Endothelial cell (in vitro differentiated cells): ENCODE measurements at places on chromosomes 5 and 9. TPM values are rescaled to one million over a fixed set of nuclear protein-coding genes. Genes with fewer than 3 reads are reported as not detected.

- peaks cover 3% of the 10 kb centered on the region for H3K4me1 ChIP-seq
- no peak overlapping the region for H3K27ac ChIP-seq
- H3K36me3 ChIP-seq, result no peaks in the 10 kb centered on the region
- no peak overlapping the region for H3K4me3 ChIP-seq
- H3K27me3 ChIP-seq, result no peaks in the 10 kb centered on the region
- no peak for DNase-seq
Observed at GRCh38 chr5:168608386-168608785, 29.2 kb upstream of the PANK3 start.

DNA sequence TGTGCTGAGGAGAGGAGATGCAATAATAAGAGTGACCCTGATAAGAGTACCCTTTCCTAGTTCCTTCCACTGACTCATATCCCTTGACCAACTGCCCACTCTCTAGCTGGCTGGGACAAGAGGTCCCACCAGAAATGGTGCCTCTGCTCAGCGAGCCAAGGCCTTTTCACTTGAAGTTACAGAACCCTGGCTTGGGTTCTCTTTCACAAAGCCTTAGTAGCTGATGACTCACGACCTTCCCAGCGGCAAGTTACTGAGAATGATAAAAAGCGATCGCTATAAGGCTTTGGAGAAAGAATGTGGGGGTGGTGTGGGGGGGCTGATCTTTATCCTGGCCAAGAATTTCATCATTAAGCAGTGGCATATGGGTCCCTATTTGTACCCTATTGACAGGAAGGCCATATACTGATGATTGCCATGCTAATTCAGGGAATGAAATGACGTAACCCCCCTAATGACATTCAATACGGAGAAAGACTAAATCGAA lies 90.3 kb downstream of the FBXO38 start:
- H3K36me3 ChIP-seq, result no peaks in the 10 kb centered on the region
- H3K4me1 ChIP-seq, result no peaks in the 10 kb centered on the region
- H3K27ac ChIP-seq, result no peak overlapping the region
- DNase-seq, result no peak
- no peaks in the 10 kb centered on the region for H3K27me3 ChIP-seq

GRCh38 chr5:155211764-155212163 lies 198.2 kb downstream of the KIF4B start:
- no peak overlapping the region for H3K27ac ChIP-seq
- H3K4me3 ChIP-seq, result no peak overlapping the region
- no peak for DNase-seq
- no peaks in the 10 kb centered on the region for H3K27me3 ChIP-seq

DNA sequence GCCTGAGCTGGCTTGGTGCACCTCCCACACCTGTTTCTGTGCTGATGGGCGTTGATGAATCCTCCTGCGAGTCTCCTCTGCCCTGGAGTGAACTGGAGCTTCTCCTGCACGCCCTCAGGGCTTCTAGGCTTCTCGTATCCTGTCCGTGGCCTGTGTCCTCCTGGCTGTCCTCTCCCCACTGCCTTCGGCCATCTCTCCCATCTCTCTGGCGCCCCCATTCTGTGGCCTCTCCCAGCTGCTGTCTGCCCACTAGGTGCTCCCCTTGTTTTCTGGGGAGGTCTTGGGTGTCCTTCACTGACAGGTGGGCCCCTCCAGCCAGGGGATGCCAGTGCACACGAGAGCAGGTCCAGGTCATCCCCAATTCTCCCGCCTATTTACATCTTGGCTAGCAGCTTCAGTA lies 28.8 kb downstream of the AHRR start:
- peaks cover 27% of the 10 kb centered on the region for H3K4me1 ChIP-seq
- H3K36me3 ChIP-seq, result peaks cover 3% of the 10 kb centered on the region
- H3K27ac ChIP-seq, result no peak overlapping the region

- no peak overlapping the region for H3K27ac ChIP-seq
- no peaks in the 10 kb centered on the region for H3K4me1 ChIP-seq
- no peaks in the 10 kb centered on the region for H3K36me3 ChIP-seq
- H3K27me3 ChIP-seq, result no peaks in the 10 kb centered on the region
- no peak overlapping the region for H3K4me3 ChIP-seq
Observed at GRCh38 chr9:102035929-102036328, 297.5 kb upstream of the GRIN3A start.

The IL4 gene
- total RNA-seq, result not detected

The FBXW5 gene
- 100.0 TPM for total RNA-seq

The GTF2H2C gene
- 16.7 TPM for total RNA-seq

GRCh38 chr5:4758996-4759395 lies 381.1 kb upstream of the ADAMTS16 start:
- H3K27me3 ChIP-seq, result no peaks in the 10 kb centered on the region
- H3K36me3 ChIP-seq, result no peaks in the 10 kb centered on the region
- DNase-seq, result no peak
- no peak overlapping the region for H3K27ac ChIP-seq

The OGN gene
- not detected for total RNA-seq

DNA sequence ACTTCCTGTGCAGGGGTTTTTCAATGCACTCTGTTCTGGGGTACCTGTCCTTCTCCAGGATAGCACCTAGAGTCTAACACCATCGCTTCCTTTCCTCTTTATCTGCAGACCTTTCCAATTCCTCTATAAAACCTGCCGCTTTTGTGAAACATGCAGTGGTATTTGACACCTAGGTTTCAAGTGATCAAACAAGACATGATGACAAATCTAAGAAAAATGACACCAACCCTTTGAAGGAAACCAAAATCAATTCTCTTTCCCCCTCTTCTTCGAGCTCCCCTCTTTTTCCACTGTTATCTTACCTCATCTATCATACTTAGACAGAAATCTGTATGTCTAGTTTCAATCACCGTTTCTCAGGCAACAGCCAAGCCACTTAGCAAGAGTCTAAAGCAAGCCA lies 25.6 kb upstream of the RANBP17 start:
- H3K36me3 ChIP-seq, result no peaks in the 10 kb centered on the region
- peaks cover 1% of the 10 kb centered on the region for H3K27me3 ChIP-seq
- DNase-seq, result no peak
- no peak overlapping the region for H3K27ac ChIP-seq

The FBXO38 gene
- 50.0 TPM for total RNA-seq

- peak overlapping the region; percentile 84 for H3K27ac ChIP-seq
- peaks cover 4% of the 10 kb centered on the region for H3K27me3 ChIP-seq
Observed at GRCh38 chr5:74641735-74642542, 1.4 kb upstream of the ENC1 start.

The LHX6 gene
- total RNA-seq, result 6.0 TPM

The PPP2R2B gene
- total RNA-seq, result 0.59 TPM

The GDA gene
- total RNA-seq, result 0.23 TPM

The SLC38A9 gene
- 45.5 TPM for total RNA-seq

GRCh38 chr5:119339965-119340364 lies 15.9 kb upstream of the TNFAIP8 start:
- no peak overlapping the region for H3K4me3 ChIP-seq
- H3K4me1 ChIP-seq, result peaks cover 3% of the 10 kb centered on the region
- DNase-seq, result no peak

DNA sequence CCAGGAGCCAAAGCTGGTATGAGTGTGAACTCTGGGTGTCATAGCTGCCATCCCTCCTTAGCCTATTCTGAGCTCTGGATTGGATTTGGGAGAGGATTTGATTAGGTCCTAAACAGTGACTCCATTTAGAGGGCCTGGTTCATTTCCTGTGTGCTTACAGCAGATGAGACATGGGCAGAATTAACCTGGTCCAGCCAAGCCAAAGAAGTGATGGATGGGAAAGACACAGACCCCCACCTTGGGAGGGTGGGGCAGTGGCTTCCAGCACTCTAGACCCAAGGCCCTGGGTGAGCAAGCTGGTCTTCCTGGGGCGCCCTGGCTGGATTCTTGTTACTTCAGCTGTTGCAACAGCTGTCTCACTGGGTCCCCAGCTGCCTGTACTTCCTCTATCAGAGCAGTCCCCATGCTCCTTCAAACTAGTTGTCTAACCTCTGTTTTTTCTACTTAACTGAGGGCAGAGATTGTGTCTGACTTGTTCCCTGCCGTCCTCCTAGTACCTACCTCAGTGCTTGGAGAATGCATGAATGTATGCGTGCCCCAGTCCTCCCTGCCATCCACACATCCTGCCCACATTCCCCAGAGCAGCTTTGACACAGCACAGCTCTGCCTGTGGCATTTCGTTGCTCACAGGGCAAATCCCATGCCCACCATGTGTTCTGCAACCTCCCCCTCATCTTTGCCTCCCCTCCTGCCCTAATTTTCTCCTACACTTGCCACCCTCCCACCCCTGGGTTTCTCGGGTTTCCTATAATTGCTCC lies 115.9 kb downstream of the RGS3 start:
- H3K4me1 ChIP-seq, result peaks cover 43% of the 10 kb centered on the region
- DNase-seq, result no peak
- H3K27me3 ChIP-seq, result peaks cover 16% of the 10 kb centered on the region
- H3K36me3 ChIP-seq, result peaks cover 40% of the 10 kb centered on the region

DNA sequence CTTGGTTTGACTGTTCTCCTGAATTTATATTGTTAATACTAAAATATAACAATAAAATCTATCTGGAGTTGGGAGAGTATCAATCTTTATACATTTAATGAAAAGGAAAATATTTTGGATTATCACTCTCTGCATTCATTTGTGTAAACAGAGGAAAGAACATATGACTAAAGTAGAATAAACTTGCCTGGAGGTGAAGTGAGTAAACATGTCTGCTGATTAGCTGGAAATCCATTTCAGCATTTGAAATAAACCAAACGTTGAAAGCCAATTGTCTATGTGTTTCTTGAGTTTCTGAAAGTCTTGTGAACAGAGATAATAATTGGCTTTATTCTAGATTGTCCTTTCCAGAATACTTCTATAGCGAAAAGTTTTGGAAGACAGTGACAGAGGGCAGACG lies 776.2 kb downstream of the SEMA5A start:
- H3K27me3 ChIP-seq, result no peaks in the 10 kb centered on the region
- no peaks in the 10 kb centered on the region for H3K36me3 ChIP-seq
- no peak overlapping the region for H3K4me3 ChIP-seq
- no peak for DNase-seq
- H3K4me1 ChIP-seq, result no peaks in the 10 kb centered on the region

The CCNO gene
- 0.15 TPM for total RNA-seq

DNA sequence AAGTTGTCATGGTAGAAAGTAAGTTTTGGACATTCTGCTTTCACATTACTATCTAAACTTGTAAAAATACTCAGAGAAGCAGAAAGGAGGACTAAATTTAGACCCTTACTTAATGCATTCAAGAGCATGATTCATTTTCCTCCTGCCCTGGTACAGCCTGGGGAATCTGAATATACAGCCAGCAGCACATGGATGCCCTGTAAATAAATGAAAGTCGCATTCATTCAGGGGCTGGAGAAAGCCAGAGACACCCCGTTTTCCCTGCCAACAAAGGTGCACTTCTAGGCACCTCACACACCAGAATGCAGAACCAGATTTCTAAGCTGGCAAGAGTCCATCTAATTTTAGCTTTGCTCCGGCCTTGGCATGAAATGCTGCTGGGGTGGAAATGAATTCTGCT lies 172.7 kb upstream of the KLF9 start:
- no peak overlapping the region for H3K27ac ChIP-seq
- H3K36me3 ChIP-seq, result no peaks in the 10 kb centered on the region
- no peaks in the 10 kb centered on the region for H3K27me3 ChIP-seq
- no peaks in the 10 kb centered on the region for H3K4me1 ChIP-seq
- DNase-seq, result no peak
- no peak overlapping the region for H3K4me3 ChIP-seq

DNA sequence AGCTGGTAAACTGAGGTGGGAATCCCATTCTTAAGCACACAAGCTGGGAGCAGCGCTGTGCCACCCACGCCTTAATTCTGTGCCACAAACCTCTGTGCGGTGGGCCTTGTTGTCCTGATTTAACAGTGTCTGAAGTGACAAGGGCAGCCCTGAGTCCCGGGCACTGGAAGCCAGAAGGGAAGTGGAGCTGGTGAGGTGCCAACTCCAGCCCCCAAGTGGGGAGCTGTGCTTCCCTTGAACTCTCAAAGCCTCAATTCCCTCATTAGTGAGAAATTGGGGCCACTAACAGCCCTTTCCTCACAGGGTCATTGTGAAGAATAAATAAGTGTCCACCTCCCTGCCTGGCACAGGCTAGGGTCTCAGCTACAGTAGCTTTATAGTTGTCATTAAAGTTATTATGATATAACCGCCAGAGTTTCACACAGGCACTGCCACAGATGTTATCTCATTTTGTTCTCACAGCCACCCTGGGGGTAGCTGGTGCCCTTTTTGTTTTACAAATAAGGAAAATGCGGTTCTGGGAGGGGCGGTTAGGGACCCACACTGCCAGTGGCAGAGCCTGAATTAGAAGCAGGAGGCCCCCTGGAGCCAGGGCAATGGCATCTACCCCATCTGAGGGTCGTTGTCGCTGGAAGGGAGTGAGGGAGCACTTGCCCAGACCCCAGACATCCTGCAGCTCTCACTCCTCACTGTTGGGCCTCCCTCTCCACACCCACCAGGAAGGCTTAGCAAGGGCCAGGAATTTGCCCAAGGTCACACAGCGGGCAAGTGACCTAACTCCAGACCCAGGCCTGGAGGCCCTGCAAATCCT lies 2.1 kb upstream of the TLX3 start:
- H3K4me1 ChIP-seq, result peaks cover 16% of the 10 kb centered on the region
- H3K27ac ChIP-seq, result no peak overlapping the region
- H3K36me3 ChIP-seq, result peaks cover 6% of the 10 kb centered on the region

DNA sequence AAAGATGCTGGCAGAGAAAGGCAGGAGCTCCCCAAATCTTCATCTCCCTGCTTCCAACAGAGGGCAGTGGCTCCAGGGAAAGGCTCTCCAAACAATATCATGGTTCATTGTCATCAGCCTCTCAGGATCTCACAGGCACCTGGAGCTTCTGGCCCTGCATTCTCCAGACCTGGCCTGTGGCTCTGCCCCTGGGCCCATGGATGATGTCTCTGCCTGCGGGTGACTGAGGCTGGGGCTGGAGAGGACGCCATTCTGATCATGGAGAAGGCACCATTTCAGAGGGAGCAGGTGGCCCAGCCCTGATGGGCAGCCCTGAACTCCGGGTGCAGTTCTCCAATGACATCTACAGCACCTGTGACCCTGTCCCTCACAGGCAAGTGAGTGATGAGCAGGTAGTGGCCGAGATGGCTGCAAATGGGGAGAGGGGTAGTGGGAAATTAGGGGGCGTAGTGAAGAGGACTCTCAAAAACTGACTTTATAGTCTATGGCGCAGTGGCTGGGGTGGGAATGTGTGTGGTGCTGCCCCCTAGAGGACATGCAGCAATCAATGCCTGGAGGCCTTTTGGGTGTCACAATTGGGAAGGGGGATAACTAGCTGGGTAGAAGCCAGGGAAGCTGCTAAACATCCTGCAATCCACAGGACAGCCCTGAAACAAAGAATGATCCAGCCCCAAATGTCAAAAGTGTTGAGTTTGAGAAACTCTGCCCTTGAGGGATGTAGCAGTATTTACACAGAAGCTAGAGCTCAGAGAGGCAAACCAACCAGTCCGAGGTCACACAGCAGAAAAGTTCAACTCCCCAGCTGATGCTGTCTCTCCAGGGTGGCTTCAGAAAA lies 3.2 kb downstream of the SH3PXD2B start:
- H3K27ac ChIP-seq, result peak overlapping the region; percentile 78
- H3K27me3 ChIP-seq, result peaks cover 25% of the 10 kb centered on the region
- peak; percentile 54 for DNase-seq
- peaks cover 38% of the 10 kb centered on the region for H3K4me1 ChIP-seq
- peak overlapping the region; percentile 56 for H3K4me3 ChIP-seq

GRCh38 chr5:6465831-6466790 lies 17.5 kb downstream of the UBE2QL1 start:
- no peak for DNase-seq
- H3K36me3 ChIP-seq, result no peaks in the 10 kb centered on the region
- H3K27ac ChIP-seq, result no peak overlapping the region
- H3K27me3 ChIP-seq, result no peaks in the 10 kb centered on the region

The RNF145 gene
- 102 TPM for total RNA-seq

The HAPLN1 gene
- total RNA-seq, result 42.1 TPM
